ENCODE measurements at places on chromosomes 2 and 18. TPM values are rescaled to one million over a fixed set of nuclear protein-coding genes. Genes with fewer than 3 reads are reported as not detected.

Gene DLX2
- total RNA-seq, result 0.66 TPM

Gene SGPP2
- 0.56 TPM for total RNA-seq

Gene KCNS3
- 1.2 TPM for total RNA-seq

Gene ASB18
- not detected for total RNA-seq

Gene NPHP1
- total RNA-seq, result 6.7 TPM

Gene MC5R
- total RNA-seq, result not detected

Gene IL36A
- total RNA-seq, result not detected

Gene MRPS5
- 71.3 TPM for total RNA-seq

Gene DLGAP1
- not detected for total RNA-seq

Gene MAPK4
- 0.28 TPM for total RNA-seq

Gene TTC31
- total RNA-seq, result 14.4 TPM

Gene CACNB4
- total RNA-seq, result 0.15 TPM

Gene FAM161A
- 8.4 TPM for total RNA-seq

Gene MARCO
- total RNA-seq, result 0.05 TPM

Gene SH3BP4
- 40.7 TPM for total RNA-seq

Gene ANKRD36C
- total RNA-seq, result 3.5 TPM

Gene FSHR
- total RNA-seq, result not detected

Gene PPP1R1C
- total RNA-seq, result 0.86 TPM

Gene PARD3B
- total RNA-seq, result 0.94 TPM

Gene CXCR1
- total RNA-seq, result not detected

Gene POTEF
- total RNA-seq, result not detected

Gene CDH19
- total RNA-seq, result 0.38 TPM

Gene RAB17
- 0.29 TPM for total RNA-seq

Gene UGT1A5
- 0.13 TPM for total RNA-seq

Gene TSHZ1
- 5.7 TPM for total RNA-seq

Gene ATP6V1C2
- total RNA-seq, result 0.15 TPM

Gene RAX
- not detected for total RNA-seq

Gene ARHGAP28
- total RNA-seq, result not detected

Gene IL1A
- total RNA-seq, result 0.20 TPM

Gene WIPF1
- total RNA-seq, result 16.2 TPM

Gene SPATS2L
- 133 TPM for total RNA-seq

Gene LIMS4
- total RNA-seq, result 0.85 TPM

Gene KLF7
- total RNA-seq, result 17.0 TPM

Gene METAP1D
- total RNA-seq, result 3.0 TPM

Gene FAP
- not detected for total RNA-seq

Gene C2orf80
- not detected for total RNA-seq

Gene FEV
- not detected for total RNA-seq

Gene ACMSD
- total RNA-seq, result not detected

Gene NT5DC4
- total RNA-seq, result not detected

Gene CD8B2
- not detected for total RNA-seq

Gene REG3G
- not detected for total RNA-seq

Gene MRPL19
- total RNA-seq, result 70.8 TPM

Gene CYP1B1
- 5.5 TPM for total RNA-seq

Gene MROH2A
- 0.12 TPM for total RNA-seq
